ENCODE measurements at places on chromosomes 13 and 19.

- no peak for DNase-seq
Observed at GRCh38 chr13:106212386-106213010, 323.0 kb downstream of the EFNB2 start.

DNA sequence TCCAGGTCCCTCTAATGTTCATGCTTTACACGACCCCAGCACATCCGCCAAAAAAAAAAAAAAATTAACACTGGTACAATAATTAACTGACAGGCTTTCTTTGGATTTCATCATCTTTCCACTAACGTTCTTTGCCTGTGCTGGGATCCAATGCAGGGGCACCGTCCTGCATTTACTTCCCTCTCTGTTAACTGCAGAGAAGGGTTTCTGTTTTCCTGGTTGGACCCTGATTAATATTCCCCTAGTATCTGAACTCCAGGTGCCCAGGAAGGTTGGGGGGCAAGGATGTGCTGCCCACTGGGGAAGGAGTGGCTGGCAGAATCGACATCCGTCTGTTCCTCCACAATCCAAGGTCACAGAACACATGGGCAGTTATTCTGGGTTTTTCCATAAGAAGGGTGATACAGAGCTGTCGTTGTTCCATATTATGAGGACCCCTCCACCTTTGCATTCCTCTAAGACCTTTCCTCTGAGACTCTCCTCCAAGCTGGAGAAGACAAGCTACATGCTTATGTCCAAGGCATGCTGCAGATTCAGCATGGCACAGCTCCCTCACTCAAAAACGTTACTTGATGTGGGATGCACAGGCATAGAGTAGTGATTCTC is 4.5 kb upstream of the LAIR1 start:
- DNase-seq: no peak

DNA sequence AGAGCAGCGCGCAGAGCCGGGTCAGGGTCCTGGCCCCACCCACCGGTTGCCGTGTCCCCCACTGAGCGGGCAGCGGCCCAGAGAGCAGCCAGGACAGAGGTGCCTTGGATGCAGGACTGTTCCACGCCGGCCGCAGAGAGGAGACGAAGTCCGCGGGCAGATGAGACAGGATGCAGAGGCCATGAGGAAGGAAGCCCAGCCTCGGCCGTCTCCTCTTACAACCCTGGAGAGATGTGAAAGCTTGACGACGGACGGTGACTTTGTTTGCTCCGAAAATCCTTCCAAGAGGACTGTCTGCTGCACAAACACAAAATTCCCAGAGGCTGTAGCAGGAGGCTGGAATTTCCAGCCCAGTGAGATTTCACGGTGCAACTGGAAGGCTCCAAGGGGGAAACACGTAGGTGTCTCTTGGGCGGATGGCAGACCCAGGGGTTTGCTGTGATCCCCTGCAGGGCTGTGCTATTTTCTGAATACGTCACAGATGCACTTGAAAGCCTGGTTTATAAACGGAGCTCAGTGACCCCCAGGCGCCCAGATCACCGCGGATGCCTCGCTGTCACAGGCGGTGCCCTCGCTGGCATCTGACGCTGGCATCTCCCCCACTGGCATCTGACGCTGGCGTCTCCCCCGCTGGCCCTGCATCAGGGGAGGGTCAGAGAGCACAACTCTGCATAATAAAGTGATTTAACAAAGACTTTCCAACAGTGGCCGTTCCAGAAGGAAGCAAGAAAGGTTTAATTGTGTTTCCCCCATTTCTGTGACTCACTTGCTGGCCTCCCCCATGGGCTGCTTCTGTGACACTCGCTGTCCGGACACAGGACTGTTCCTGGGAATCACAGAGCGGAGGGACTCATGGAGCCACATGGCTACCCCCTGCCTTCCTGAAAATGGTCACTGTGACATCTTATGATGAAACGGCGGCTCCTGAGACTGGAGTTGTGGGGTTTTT is 62.0 kb upstream of the C13orf46 start:
- no peak for DNase-seq

DNA sequence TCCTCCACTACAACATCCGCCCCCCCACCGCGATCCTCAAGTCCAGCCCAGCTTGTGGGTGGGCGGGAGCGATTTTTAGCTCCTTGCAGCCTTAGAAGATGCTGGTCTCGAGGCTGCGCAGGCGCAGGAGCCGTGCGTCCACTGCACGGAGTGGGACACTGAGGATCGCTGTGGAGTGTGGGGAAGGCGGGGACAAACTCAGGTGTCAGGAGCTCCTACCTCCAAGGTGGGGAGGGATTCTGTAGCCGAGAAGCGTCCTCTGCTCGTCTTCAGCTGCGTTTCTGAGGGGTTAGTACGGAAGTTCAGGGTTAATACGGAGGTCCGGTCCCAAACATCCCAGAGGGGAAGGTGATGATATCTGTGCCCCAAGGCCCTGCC is at the start of gene RTBDN:
Gene RTBDN (minus strand): TSS at position 14 of the 378 bp plus-strand sequence. CDS start 4,600 bp downstream, outside the sequence.
- no peak for DNase-seq

- DNase-seq: no peak
Observed at GRCh38 chr13:46202966-46203365, 8.8 kb upstream of the LRRC63 start.

Measured in activated CD4-positive, alpha-beta T cell treated with anti-CD3 and anti-CD28 coated beads, Interleukin-2, Interleukin-6, amounts not matched to agents 100 ng/mL and 50 ng/mL, durations not matched to agents 16 hours and 8 hours (primary cell).